ENCODE measurements at places on chromosomes 5 and 9.

DNA sequence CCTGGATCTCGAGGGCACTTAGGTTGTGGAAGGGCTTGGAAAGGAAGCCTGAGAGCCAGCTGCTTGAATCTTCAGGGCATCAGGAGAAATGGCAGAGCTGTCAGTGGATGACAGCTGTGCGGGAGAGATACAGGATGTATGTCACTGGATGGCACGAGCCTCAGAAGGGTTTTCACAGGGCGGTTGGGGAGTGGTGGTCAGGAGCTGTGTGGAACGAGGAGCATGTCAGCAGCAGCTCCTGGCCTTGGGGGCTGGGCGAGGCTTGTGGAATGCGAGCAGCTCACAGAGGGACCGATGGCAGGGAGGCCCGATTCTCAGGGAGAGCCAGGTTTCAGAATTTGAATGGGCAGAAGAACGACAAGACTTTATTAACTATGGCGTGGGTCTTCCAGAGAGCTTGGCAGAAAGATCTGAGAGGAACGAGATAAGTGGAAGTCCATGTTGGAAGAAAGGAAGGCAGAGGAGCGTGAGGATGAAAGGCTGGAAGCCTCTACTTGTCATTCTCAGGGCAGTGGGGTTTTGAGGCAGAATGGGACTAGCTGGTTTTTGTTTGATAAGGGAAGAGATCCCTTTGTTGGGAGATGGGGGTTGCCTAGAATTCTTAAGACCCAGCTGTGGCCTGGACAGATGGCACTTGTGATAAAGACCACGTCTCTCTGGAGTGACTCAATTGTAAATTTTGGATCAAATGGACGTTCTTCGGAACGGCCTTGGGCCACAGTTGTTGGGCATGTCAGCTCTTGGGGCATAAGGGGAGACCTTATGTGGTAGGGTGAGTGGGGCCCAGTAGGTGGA lies 60.3 kb downstream of the SNX30 start:
- no peak for DNase-seq

GRCh38 chr5:60843386-60843935 lies 608 bp downstream of the ELOVL7 start:
- DNase-seq = no peak

GRCh38 chr9:122821278-122821943 lies 7.0 kb downstream of the PDCL start:
- DNase-seq = no peak

DNA sequence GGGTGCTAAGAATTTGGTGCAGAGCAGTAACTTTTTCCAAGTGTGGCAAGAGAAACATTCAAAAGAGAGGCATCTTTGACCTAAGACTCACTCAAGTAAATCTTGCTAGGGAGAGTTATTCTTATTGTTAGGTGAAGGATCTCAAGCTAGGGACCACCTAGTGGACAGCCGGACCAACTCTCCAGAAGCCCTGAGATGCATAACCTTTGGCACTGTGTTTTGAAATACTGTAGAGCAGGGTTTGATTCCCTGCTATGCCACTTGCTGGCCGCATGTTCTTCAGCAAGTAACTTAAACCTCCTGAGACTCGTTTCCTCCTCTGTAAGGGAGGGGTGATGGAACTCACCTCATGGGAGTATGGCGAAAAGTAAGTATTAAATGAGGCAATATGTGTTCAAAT lies 336.1 kb upstream of the ADAMTSL1 start:
- no peak for DNase-seq

DNA sequence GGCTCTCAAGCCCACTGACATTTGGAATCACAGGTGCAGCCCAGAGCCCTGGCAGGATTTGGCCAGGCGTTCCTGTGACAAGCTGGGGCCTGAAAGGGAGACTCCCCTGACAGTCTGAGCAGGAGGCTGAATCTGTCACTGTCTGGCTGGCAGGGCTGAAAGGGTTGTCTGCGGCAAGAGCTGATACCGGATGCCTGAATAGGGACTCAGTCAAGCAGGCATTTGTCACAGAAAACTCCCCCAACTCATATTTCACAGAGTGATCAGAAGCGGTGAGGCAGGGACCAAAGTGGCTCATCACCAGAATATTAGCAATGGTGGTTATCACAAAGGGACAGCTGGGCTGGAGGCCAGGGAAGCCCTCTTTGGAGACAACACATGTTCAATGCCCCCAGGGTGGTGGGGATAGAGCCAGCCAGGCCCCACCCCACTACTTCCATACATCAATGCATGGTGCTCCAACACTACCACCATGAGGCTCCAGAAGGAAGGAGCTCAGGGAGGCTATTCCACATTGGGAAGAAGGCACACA lies 295.5 kb downstream of the DTWD2 start:
- no peak for DNase-seq
